ENCODE measurements at places on chromosomes 4 and X.

DNA sequence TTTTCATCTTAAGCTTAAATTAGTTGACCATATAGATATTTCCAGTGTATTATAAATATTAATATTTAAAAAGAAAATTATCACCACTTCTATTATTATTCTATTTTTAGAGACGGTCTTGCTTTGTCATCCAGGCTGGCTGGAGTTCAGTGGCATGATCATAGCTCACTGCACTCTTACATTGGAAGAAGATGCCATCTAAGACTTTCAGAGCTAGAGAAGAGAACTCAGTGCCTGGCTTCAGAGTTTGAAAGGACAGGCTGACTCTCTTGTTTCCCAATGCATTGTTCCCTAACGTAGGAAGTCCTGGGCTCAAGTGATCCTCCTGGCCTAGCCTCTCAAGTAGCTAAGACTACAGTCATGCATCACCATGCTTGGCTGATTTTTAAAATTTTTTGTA lies 75.9 kb downstream of the FIP1L1 start:
- no peak for DNase-seq

DNA sequence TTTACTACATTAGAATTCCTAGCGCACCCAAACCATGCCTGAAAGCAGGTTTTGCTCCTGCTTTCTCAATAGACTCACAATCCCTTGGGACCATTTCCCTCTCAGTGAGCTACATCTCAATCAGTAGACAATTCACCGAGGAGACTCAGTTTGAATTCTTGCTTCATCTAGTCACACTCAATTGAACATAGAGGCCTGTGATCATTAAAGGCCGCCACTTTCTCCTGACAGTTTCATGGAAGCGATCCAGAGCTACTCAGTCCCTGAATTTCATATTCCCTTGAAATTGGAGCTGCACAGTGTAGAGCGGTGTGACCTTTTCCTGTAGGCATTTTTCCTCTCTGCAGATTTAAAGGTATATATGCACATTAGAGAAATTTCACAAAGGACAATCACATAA lies 193.9 kb upstream of the SPOCK3 start:
- DNase-seq, result no peak

DNA sequence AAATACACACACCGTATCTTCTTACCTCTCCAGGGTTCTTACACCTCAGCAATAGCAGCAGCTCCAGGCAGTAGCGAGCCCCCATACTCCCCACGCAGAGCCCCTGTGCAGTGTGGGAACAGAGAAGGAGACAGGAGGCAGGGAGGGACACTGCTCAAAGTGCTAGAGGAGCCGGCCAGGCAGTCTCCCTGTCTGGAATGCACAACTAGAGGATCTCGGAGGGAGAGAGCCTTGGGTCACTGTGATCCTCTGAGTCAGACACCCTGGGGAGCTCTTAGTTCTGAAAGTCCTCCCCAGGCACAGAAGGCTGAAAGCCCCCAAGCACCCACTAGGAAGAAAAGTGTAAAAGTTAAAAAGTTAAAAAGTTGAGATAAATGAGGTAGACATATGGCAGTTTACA lies 16.0 kb downstream of the AMELX start:
- no peak for DNase-seq

DNA sequence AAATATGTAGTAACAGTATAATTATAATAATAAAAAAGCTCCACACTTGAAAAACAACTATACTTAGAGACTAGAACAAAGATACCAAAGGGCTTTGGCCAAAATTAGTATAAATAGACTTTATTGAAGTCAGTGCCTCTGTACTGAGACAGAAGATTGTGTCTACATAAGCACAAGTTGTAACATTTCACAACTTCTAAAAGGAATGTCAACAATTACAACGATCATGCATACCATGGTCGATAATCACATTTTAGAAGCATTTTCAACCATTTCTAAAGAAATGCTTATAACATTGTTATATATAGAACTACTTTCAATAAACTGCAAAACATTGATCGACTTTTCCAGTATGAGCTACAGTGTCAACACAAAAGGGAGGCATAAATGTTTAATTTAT lies 57.0 kb downstream of the DHX15 start:
- DNase-seq, result no peak

DNA sequence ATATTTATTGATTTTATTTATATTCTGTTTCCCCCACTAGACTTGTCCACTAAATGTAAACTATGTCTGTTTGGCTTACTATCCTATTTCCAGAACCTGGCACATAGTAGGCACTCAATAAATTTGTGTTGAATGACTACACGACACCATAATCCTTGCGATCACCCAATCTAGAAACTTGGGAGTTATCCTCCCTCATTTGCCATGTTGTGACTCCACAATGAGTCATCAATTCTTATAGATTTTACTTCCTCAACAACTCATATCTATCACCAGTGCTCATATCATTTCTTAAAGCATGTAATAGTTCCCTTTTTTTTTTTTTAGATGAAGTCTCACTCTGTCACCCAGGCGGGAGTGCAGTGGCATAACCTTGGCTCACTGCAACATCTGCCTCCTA lies 39.9 kb upstream of the VAMP7 start:
- no peak for DNase-seq

GRCh38 chrX:149950681-149951080 lies 12.4 kb upstream of the EOLA2 start:
- peak; percentile 0 for DNase-seq

GRCh38 chr4:170001011-170001744 lies 25.0 kb downstream of the MFAP3L start:
- no peak for DNase-seq

DNA sequence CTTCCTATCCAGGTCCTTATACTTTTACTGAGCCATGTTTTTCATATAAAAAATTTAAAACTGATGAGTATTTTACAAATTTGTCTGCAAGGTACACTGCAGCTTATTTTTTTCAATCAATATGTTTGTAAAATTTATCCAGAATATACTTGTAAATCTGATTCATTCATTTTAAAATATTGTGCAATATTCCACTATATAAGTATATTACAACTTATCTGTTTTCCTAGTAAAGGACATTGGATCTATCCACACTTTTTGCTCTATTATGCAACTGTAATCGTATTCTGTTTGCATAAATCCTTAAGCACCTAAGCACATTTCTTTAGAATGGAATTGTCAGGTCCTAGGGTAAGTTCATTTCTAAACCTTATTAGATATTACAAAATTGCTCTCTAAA lies 49.5 kb downstream of the TBC1D9 start:
- no peak for DNase-seq

- DNase-seq, result no peak
Measured at GRCh38 chrX:23788521-23788920, 5.5 kb downstream of the SAT1 start.

DNA sequence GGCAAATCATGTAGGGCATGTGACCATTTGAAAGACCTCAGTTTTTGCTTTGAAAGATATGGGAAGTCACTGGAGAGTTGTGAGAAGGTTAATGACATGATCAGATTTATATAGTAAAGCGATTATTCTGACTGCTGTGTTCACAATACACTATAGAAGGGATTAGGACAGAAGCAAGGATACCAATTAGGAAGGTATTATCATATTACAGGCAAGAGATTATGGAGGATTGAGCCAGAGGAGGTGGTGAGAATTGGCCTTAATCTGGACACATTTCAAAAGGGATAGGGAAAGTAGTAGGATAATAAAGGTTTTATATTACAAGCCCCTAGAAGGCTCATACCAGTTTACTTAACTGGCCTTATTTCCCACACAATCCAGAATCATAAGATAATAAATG lies 124.9 kb upstream of the POF1B start:
- DNase-seq, result no peak

DNA sequence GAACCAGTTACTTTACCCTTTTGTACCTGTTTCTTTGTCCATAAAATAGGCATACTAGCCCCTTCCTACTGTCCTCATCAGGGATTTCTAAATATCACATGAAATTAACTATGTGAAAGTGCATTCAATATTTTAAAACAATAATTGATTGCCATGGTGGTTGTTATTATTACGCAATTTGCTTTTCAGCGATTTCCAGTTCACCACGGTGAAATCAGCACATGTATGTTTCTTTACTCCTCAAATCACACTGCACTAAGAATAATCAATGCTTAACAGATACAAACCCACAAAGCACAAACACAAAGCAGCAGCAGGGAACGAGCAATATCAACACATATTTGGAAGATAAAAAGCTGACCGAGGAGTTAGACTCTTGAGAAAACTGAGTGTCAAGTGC lies 371.3 kb upstream of the NOCT start:
- DNase-seq, result no peak

GRCh38 chr4:76947369-76947768 lies 2.2 kb upstream of the SEPTIN11 start:
- DNase-seq, result no peak

DNA sequence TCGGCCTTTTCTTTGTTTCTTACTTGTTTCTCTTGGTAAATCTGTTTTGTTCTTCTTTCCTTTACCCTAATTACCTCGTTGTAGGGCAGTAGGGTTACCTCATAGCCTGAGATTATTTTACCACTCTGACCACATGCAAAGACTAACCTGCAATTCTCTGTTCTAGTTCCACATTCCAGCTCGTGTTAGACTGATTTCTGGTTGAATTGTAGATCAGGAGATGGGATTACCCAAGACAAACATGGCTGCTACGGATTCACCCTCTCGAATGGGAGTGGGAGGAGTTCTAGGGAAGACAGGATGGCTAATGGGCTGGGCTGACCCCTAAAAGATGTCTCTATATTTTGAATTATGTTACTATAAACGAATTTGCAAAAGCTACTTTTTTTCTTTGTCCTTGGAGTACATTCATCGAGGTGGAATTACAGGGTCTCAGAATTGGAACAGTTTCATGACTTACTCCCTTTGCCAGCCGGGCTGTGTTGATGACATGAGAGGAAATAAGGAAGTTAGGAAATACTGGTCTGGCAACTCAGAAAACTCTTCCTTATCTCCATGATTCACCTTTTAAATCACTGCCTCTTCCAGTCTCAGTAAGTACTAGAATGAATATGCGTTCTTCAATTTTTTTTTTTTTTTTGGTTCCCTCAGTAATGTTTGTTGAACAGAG lies 36.7 kb upstream of the FBXW7 start:
- no peak for DNase-seq

DNA sequence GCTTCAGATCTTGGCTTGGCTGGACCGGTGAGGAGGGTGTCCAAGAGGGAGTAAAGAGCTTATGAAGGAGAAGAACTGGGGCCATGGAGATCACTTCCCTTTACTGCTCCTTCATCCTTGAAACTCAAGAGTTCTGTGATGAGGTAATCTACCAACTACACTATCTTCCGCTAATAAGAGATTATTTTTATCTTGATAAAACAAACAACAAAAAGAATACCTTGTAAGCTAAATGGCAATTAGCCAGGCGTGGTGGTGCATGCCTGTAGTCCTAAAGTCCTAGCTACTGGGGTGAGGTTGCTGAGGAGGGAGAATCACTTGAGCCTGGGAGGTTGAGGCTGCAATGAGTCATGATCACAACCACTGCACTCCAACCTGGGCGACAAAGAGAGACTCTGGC lies 47.4 kb downstream of the HAUS3 start:
- no peak for DNase-seq

GRCh38 chr4:29565256-29565655 lies 1154.9 kb upstream of the PCDH7 start:
- no peak for DNase-seq

DNA sequence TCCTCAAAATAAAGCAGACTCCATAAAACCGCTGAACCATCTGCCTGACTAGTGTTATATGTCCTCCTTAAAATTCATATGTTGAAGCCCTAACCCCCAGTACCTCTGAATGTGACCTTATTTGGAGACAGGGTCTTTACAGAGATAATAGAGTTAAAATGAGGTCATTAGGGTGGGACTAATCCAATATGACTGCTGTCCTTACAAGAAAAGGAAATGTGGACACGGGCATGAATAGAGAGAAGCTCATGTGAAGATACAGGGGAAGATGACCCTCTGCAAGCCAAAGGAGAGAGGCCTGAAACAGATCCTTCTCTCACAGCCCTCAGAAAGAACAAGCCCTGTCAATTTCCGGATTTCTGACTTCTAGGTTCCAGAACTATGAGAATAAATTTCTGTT lies 82.0 kb upstream of the KLHL13 start:
- DNase-seq, result no peak

- no peak for DNase-seq
Measured at GRCh38 chr4:46934726-46935125, 25.7 kb upstream of the COX7B2 start.

DNA sequence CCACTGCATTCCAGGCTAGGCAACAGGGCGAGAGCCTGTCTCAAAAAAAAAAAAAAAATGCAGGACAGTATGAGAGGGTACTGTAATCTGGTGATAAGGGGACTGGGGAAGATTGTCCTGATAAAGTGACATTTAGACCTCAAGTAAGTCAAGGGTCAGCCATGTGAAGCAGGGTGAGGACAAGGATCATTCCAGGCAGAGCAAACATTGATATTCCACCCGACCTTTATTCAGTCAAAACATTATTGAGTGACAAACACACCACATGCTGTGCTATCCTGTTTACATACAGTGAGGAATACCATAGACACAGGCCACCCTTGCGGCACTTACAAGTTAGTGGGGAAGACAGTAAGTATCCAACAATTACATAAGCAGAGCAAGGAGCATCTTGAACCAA lies 64.4 kb downstream of the SLC9A6 start:
- DNase-seq, result no peak

- no peak for DNase-seq
Measured at GRCh38 chr4:175961604-175962003, 104.0 kb upstream of the WDR17 start.

GRCh38 chrX:125205918-125206665 lies 113.6 kb upstream of the TEX13C start:
- DNase-seq, result no peak

DNA sequence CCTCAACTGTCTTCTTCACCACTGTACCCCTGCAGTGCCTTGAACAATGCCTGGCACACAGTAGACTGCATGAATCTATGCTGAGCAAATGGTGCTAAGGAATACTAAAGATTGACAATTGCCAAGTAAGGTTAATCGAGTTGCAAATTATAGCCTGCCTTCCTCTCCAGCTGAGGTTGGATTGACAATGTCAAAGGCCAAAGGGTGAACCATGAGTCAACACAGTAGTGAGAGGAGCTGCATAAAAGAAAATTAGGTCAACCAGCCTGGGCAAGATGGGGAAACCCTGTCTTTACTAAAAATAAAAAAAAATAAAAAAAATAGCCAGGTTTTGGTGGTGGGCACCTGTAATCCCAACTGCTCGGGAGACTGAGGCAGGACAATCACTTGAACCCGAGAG lies 97.1 kb upstream of the BMPR1B start:
- no peak for DNase-seq

GRCh38 chrX:54213603-54214002 lies 30.5 kb upstream of the FAM120C start:
- no peak for DNase-seq

Measured in NCI-H1417 treated with DMSO at 0.1 percent for 48 hours (cell line).